Uterus (tissue), 4 donors: ENCODE measurements at places on chromosomes 16 and 17. TPM values are rescaled to one million over a fixed set of nuclear protein-coding genes. Genes with fewer than 3 reads are reported as not detected.
A peak's percentile ranks its signal among the peaks of the same experiment; 100 is the strongest.

Gene GLOD4
- total RNA-seq = 77.4 TPM

Gene SLC16A11
- 0.88 TPM for total RNA-seq

Gene OR1A1
- not detected for total RNA-seq

Gene ASPA
- 18.5 TPM for total RNA-seq

GRCh38 chr16:84150926-84151325, 5.8 kb downstream of the DNAAF1 start:
- no peak overlapping the region for H3K4me3 ChIP-seq
- no peak for DNase-seq
- H3K4me1 ChIP-seq = no peaks in the 10 kb centered on the region
- H3K27me3 ChIP-seq = no peaks in the 10 kb centered on the region
- no peak overlapping the region for H3K27ac ChIP-seq

GRCh38 chr17:28901866-28902818, 737 bp downstream of the DHRS13 start:
- peak overlapping the region; percentile 42 for H3K4me3 ChIP-seq
- H3K4me1 ChIP-seq = no peaks in the 10 kb centered on the region
- DNase-seq = peak; percentile 43
- H3K27ac ChIP-seq = peak overlapping the region; percentile 66
- no peaks in the 10 kb centered on the region for H3K36me3 ChIP-seq

- H3K4me1 ChIP-seq = no peaks in the 10 kb centered on the region
- H3K4me3 ChIP-seq = no peak overlapping the region
- no peaks in the 10 kb centered on the region for H3K36me3 ChIP-seq
These were observed 494.1 kb downstream of the CDH11 start for GRCh38 chr16:64627781-64628180.

DNA sequence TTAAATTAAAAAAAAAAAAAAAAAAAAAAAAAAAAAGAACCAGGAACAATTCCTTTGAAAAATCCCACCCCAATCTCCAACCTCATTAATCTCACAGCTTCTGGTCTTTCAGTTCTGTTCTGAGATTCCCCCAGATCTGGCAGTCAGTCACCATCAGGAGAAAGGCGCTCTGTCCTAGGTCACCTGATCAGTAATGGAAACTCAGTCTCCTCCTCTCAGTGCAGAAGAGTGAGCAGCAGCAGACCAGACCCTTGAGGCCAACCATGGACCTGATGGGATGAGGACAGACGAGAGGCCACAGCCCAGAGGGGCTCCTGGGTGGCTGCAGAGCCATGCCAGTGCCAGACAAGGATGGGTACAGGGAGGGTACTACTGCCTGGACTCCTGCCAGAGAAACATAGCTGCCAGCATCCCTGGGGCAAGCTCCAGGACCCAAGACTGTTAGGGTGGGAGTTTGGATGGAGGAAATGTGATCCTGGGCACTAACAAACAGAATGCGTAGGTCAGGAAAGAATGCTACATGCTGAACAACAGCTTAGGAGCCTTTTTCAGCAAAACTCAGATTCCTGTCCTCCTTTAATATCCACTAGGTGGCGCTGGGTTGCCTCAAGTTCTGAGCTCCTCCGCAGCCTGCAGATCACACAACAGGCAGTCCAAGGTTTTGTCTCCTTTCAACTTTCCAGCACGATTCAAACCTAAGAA, 28.7 kb downstream of the MPG start:
- DNase-seq = no peak
- H3K4me1 ChIP-seq = no peaks in the 10 kb centered on the region
- H3K4me3 ChIP-seq = no peak overlapping the region
- H3K27ac ChIP-seq = no peak overlapping the region
- no peaks in the 10 kb centered on the region for H3K27me3 ChIP-seq
- H3K36me3 ChIP-seq = no peaks in the 10 kb centered on the region

DNA sequence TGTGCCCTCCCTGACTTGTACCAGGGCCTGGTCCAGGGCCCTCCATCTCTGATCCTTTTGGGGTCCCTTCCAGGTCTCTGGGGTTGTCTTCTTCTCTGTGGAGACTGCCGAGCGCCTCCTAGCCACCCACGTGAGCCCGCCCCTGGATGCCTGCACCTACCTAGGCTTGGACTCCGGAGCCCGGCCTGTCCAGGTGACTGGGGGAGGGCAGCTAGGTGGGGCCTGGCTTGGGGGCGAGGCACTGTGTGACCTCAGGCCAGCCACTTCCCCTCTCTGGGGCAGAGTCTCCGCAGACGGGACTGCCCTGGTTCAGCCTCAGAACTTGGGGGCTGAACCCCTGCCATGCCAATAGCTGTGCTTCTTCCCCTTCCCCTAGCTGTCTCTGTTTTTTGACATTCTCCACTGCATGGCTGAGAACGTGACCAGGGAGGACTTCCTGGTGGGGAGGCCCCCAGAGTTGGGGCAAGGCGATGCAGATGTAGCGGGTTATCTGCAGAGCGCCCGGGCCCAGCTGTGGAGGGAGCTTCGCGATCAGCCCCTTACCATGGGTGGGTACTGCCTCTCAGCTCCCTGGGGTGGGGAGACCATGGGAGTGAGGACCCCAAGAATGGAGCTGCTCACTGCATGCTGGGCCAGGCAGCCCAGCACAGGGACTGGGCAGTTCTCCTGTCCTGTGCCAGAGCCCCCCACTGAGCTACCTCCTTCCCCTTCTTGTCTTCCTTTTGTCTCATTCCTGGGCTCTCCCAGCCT, 14.6 kb downstream of the FCSK start:
- H3K27me3 ChIP-seq = no peaks in the 10 kb centered on the region
- no peaks in the 10 kb centered on the region for H3K36me3 ChIP-seq
- no peak overlapping the region for H3K27ac ChIP-seq
- H3K4me3 ChIP-seq = no peak overlapping the region

DNA sequence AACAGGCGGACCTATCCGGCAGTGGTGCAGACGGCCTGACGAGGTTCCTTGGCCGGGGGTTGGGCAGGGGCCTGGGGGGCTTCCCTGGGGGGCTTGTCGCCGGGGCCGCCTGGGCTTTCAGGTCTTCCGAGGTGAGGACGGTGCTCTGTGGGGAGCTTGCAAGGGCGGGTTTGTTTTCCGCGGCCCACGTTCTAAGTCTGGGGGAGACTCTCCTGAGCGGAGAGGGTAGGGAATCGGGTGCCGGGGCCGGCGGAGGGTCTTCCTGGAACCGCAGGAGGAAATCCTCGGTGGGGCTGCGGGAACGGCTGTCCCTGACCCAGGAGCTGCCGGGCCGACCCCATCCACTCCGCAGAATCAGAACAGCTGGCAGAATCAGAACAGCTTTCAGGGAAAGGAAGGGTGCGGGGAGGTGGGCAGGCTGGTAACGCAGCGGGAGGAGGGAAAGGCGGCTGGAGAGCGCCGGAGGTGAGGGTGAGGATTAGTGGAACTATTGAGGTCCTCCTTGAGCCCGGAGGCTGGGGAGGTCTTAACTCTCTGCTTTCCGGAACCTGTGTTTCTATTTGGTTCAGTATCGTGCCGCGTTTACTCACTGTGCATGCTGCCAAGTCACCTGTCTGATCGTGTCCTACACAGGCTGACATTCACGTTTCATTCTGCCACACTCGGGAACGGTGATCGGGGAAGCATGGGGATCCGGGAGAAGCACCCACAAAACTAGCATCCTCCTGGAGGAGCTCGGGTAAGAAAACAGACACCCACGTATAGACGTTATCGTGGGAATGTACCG, 28.9 kb downstream of the CPSF4L start:
- no peaks in the 10 kb centered on the region for H3K36me3 ChIP-seq
- no peak for DNase-seq
- H3K27ac ChIP-seq = peak overlapping the region; percentile 84
- H3K4me1 ChIP-seq = no peaks in the 10 kb centered on the region
- no peaks in the 10 kb centered on the region for H3K27me3 ChIP-seq

DNA sequence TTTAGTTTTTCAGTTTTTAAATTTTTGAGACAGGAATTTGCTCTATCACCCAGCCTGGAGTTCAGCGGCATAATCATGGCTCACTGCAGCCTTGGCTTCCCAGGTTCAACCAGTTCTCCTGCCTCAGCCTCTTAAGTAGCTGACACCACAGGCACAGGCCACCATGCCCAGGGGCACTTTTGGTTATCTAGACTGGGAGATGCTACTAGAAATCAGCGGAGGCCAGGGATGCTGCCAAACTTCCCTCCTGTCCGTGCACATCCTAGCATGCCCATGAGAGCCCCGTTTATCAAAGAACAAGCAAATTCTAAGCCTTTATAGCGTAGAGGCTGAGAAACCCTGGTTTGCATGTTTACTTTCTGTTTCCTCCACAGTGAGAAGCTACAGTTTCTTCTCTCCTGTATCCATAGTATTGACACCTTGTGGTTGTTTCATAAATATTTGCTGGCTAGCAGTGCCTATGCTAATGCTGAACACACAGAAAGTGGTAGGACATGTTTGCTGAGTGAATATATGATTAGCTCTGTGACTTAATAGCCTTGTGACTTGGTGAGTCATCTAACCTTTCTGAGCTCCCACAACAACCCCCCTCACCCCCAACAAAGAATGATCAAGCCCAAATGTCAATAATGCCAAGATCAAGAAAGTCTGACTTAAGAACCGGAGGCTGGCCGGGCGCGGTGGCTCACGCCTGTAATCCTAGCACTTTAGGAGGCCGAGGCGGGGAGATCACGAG, 39.2 kb upstream of the MAF start:
- no peak for DNase-seq
- no peak overlapping the region for H3K4me3 ChIP-seq
- H3K27me3 ChIP-seq = no peaks in the 10 kb centered on the region
- no peaks in the 10 kb centered on the region for H3K36me3 ChIP-seq
- H3K27ac ChIP-seq = no peak overlapping the region

DNA sequence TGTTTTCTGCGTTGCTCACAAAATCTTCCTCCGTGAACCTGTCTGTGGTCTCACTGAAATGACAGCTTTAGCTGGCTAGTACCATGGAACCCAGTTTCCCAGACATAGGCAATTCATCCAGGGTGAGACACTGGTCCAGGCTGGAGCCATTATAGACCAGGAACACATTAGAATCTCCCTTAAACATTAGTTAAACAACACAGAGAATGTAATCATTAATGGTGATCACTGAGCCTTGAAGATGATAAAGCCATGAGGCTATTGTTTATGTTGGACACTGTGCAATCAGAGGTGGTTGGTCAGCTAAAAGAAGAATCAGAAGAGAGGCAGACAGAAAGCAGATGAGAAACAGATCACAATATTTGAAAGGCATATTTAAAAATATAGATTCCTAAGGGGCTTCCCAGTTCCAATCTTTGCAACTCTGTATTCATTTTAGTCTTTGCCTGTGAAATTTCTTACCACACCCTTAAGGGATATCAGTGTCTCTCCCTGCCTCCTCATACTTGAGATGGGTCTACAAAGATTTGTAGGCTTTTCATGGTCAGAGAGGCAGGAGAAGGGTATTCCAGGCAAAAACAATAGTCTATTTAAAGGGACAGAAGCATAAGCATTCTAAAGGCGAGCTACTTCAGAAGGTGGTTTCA, 317.9 kb downstream of the MAP2K6 start:
- H3K27ac ChIP-seq = no peak overlapping the region
- no peaks in the 10 kb centered on the region for H3K36me3 ChIP-seq
- H3K4me3 ChIP-seq = no peak overlapping the region
- H3K4me1 ChIP-seq = no peaks in the 10 kb centered on the region

- H3K27me3 ChIP-seq = no peaks in the 10 kb centered on the region
- H3K4me1 ChIP-seq = no peaks in the 10 kb centered on the region
- no peaks in the 10 kb centered on the region for H3K36me3 ChIP-seq
- H3K4me3 ChIP-seq = no peak overlapping the region
- peak overlapping the region; percentile 98 for H3K27ac ChIP-seq
- no peak for DNase-seq
These were observed 220.6 kb downstream of the NTN1 start for GRCh38 chr17:9241774-9242496.

- no peaks in the 10 kb centered on the region for H3K36me3 ChIP-seq
- DNase-seq = no peak
- H3K4me3 ChIP-seq = no peak overlapping the region
- no peaks in the 10 kb centered on the region for H3K4me1 ChIP-seq
These were observed 66.5 kb upstream of the IRX3 start for GRCh38 chr16:54353097-54353496.

DNA sequence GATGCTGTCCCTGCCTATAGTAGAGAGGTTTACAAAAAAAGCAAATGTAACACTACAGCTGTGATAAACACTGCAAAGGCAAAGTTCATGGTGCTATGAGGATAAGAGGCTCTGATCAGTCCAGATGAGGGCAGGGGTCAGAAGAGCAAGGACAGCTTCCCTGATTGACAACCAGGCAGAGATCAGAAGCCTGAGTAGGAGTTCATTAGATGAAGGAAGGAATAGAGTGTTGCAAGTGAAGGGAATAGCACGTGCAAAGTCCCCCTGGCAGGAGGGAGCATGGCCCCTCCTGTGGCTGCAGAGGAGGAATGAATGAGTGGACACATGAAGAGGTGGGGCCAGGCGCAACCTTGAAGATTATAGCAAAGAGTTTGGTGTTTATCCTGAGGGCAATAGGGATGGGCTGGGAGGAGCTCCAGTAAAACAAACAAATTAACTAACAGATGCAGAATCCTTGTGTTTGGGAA, 208.4 kb upstream of the IRX5 start:
- no peak overlapping the region for H3K27ac ChIP-seq
- H3K36me3 ChIP-seq = no peaks in the 10 kb centered on the region
- no peak for DNase-seq
- no peaks in the 10 kb centered on the region for H3K27me3 ChIP-seq
- no peak overlapping the region for H3K4me3 ChIP-seq
- H3K4me1 ChIP-seq = no peaks in the 10 kb centered on the region

- no peaks in the 10 kb centered on the region for H3K4me1 ChIP-seq
- DNase-seq = peak; percentile 27
These were observed 15.6 kb upstream of the TEX2 start for GRCh38 chr17:64278614-64279013.

DNA sequence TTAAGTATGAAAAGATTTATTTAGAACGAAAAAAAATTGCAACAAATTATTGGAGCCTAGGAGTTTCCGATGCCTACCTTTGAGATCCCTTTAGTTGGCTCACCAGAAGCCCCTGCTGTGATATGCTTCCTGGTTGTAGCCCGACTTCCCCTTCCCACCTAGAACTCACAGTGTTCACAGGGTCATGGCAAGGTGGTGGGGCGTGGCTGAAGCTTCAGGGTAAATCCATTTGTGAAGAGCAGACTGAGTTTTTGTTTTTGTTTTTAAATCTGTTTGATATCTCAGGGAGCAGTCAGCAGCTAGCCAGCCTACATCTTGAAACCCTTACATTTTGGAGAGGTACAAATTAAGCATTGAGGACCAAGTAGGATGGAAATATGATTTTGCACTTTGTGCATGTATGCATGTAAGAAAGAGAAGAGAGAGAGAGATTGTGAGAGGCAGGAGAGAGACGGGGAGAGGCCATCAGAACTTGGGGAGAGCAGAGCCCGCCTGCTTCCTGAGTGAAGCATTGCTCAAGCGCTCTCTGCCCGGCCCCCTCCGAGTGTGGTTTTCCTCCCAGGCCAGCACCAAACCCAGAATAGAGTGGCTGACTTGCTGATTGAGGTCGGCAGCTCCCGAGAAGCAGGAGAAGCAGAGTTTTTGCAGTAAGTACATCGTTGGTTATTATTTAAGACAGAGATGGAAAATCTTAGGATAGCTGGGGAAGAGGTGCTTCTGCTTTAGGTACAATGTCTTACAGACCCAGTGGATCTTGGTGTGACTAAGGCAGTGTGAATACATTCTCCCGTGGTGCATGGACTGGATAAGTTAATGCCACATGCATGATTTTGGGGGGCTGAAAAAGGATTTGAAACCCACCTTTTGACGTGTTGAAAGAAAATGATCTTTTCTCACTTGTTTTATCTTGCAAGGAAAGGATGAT, 64.2 kb downstream of the SPECC1 start:
- H3K4me3 ChIP-seq = peak overlapping the region; percentile 4
- DNase-seq = peak; percentile 45
- no peaks in the 10 kb centered on the region for H3K4me1 ChIP-seq
- no peaks in the 10 kb centered on the region for H3K36me3 ChIP-seq
